GM12864 (cell line): ENCODE measurements at places on chromosomes 5 and 9.

- DNase-seq = no peak
Observed at GRCh38 chr5:147859962-147860640, 18.4 kb upstream of the SCGB3A2 start.

- DNase-seq = peak; percentile 55
Observed at GRCh38 chr5:95760273-95761191, 29.4 kb downstream of the RHOBTB3 start.

DNA sequence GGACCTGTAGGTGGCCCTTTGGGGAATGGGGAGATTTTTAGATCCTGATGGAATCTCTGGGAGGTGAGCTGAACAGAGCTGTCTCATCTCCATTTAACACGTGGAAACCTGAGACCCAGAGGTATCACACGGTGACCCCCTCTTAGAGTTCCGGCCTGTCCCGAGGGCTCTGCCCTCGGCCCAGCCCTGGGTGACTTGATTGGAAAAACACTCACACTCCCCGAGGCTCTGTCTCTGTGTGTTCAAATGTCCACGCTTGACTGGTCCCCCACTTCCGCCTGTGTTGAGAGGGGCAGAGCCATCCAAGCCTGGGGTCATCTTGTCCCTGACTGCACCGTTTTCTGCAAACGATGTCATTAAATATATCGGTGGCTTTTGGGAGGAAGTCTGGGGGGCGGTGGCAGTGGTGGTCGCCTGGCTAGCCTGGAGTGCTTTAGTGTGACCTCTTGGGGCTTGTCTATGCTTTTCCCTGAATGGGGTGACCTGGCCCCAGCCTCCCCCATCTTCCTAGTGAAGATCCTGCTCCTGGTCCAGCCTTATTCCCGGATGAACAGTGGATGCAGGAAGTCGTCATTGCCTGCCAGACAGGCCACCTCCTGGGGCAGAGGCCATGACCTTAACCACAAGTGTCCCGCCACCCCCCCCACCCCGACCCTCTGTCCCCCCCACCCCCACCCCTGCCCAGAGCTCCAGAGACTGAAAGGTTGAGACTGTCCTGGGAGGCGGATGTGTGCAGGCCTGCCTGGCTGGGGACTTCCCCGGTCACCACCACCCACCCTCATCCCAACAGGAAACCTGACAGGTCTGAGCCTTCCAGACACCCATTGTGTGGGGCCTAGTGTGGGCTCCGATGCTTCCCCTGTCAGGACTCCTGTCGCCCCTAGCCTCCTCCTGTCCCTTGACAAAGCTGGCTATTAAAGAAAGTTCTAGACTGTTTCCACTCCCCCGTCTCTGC, 5.3 kb upstream of the DAB2IP start:
- DNase-seq = no peak

DNA sequence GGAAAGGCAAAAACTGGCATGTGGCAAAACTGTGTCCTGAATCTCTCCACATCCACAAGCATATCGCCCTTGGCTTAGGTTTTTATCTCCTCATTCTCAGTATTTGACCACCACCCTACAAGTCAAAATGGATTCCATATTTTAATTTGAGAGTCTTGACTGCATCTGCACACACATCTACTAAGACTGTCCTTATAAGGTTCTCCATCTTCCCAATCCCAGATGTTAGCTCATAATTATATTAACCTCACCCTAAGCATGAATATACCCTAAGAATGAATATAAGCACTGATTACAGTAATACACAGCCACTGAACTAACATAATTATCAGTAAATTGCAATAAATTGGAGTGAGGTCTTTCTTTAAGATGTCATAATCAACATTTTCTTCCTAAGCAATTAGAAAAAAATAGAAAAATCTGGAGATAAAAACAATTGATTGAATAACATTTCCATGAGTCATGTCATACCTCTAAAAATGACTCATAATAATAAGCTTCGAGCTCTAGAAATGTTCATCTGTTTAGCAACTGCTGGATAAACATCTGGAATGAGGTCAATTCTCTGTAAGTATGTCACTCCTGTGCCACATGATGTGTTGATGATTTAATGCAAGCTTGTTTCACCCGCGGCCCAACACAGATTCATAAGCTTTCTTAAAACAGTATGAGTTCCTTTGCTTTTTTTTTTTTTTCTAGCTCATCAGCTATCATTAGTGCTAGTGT, 39.9 kb upstream of the PAM start:
- no peak for DNase-seq

DNA sequence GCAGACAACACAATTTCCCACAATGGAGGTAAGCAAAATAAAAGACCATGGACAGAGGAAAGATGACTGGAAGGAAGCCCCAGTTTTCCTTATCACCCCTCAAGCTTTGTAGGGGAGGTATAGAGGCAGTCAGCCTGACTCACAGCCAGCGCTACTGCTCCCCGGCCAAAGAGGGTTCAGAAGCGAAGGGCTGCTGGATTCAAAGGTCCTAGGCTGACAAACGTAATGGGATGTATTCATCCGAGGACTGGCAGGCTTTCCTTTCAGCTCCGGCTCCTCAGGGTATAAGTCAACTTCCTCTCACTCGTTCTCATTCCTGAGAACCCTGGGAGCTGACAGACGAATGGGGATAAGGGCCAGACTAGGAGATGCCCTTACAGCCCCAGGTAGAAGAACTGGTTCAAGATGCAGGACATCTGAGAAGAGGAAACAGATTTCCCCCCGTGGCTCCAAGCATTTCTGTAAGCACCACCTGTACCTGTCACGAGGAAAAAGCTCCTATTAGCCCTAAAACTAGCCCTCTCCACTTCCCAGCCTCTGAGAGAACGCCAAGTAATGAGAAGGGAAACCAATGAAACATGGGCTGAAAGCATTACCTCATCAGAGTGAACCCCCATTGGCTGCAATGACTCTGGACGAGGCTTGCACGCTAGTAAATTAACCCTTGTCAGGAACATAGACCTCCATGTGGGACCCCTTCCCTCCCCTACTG, 22.1 kb upstream of the FAM13B start:
- DNase-seq = no peak

DNA sequence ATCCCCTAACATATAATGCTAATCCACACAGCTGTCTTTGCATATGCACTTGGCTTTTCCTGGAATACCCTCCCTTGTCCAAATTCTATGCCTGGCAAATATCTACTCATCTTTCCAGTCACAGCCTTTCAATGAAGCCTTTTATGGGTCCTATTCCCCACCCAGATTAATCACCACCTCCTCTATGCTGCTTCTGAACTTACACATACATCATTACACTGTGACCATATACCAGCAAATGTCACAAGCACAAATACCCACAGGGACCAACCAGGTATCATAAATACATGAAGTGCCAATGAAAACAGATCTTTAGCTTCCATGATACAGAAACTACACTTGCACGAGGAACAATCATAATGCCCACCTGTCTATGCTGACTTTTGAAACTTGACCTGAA, 22.3 kb downstream of the LPAR1 start:
- DNase-seq = no peak

GRCh38 chr9:107733523-107733894, 243.9 kb upstream of the KLF4 start:
- DNase-seq = no peak

GRCh38 chr5:157541447-157542118, 34.0 kb downstream of the ADAM19 start:
- no peak for DNase-seq

DNA sequence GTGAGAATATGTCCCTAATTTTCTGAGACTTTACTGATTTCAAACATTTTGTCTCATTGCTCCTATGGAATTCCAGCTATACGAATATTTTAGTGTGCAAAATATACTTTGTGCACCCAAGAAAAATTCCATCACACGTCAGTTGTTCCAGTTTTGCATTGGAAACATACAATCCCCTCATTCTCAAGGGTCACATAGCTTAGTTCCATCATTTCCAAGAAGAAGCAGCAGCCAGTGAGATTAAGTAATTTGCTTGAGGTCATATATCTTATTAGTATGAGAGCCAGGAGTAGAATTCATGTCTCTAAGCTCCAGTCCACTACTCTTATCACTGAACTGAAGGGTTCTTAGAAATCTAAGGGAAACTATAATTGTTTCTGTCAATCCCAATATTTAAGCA, 746.7 kb upstream of the C9orf72 start:
- DNase-seq = no peak

DNA sequence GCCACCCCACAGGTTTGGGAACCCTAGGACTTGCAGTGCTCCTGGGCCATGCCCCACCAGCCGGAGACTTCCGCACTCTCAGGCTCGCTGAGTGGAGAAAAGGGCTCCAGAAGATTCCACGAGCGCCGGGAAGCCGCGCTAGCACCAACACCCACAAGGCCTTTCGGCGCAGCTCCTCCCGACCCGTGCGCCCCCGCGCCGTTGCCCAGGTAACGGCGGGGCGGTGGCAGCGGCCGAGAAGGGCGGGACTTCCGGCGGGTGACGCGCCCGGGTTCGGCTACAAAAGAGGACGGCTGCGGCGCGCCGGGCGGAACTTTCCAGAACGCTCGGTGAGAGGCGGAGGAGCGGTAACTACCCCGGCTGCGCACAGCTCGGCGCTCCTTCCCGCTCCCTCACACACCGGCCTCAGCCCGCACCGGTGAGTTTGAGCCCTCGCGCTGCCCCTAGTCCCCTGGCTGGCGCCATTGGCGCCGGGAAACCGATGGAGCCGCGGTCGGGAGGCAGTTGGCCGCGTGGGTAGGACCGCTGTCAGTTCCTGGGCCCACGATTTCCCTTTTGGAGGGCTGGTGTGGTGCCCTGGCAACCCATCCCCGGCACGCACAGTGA, at the start of gene DNAJA1:
TSS of gene DNAJA1 (plus strand) at position 308 of the 606 bp plus-strand sequence. CDS start 1,212 bp downstream, outside the sequence.
- DNase-seq = peak; percentile 72

DNA sequence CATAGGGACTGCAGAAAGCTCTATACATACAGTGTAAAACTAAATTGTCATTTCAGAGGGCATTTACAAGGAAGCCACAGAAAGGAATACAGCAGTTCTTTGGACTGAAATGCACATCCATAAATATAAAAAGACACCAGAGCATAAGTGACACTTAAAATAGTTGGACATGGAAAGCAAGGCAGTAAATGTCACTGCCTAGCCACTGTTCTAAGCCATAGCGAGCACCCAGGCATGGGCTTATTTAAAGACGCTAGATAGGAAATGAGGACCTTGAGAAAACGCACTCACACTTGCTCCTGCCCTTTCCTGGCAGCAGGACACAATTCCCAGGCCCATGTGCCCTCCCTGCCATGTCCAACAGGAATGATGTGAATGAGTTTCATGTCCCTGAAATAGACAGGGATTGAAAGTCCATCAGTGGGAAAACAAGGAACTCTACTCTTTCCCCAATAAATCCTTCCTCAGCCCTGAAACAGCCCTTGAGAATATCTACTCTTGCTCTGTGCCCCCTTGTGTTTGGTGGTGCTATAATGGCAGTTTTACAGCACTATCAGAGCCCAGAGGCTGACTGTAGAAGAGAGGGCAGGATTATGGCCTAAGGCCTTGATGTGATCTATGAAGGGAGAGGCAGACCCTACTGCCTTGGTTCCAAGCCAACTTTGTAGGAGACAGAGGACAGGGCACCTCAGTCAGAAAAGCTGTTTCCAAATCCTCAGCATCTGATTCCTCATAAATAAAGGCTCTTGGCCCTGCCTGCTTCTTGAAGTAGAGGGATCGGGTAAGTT, 182.9 kb downstream of the SAXO1 start:
- no peak for DNase-seq

GRCh38 chr5:74469234-74469994, 171.1 kb downstream of the ENC1 start:
- DNase-seq = no peak
